Activated naive CD4-positive, alpha-beta T cell treated with anti-CD3 and anti-CD28 coated beads for 36 hours (primary cell): ENCODE measurements at places on chromosomes 4 and X. TPM values are rescaled to one million over a fixed set of nuclear protein-coding genes. Genes with fewer than 3 reads are reported as not detected.

GRCh38 chr4:79695848-79696247 is 287.8 kb upstream of the GK2 start:
- no peak overlapping the region for H3K27ac ChIP-seq
- no peak overlapping the region for H3K4me3 ChIP-seq
- H3K4me1 ChIP-seq = no peaks in the 10 kb centered on the region
- peaks cover 5% of the 10 kb centered on the region for H3K36me3 ChIP-seq
- peaks cover 10% of the 10 kb centered on the region for H3K27me3 ChIP-seq
- DNase-seq = no peak

DNA sequence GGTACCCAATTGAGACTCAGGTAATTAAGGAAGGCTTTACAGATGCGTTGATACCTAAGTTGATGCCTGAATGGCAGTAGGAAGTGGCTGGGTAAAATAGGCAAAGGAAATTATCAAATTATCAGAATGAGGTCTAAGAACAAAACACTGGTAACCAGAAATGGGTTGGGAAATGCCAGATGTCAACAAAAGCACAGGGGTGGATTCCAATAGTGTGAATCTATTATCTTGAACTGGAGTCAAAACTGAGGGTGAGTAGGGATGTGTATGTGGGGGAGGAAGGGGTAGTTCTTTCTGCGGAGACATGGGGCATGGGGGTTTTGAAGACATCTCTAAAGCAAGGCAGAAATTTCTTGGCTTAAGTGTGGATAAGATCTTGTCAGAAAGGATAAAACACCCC is 16.0 kb upstream of the SEPTIN6 start:
- H3K27me3 ChIP-seq = no peaks in the 10 kb centered on the region
- H3K36me3 ChIP-seq = no peaks in the 10 kb centered on the region
- H3K27ac ChIP-seq = no peak overlapping the region
- H3K4me3 ChIP-seq = no peak overlapping the region

The DUSP21 gene
- not detected for total RNA-seq

- H3K27me3 ChIP-seq = no peaks in the 10 kb centered on the region
- no peaks in the 10 kb centered on the region for H3K36me3 ChIP-seq
- H3K27ac ChIP-seq = no peak overlapping the region
- H3K4me1 ChIP-seq = no peaks in the 10 kb centered on the region
- DNase-seq = no peak
Measured at GRCh38 chr4:36665985-36666527, 384.6 kb downstream of the DTHD1 start.

GRCh38 chr4:152949930-152950329 is 13.8 kb downstream of the FHDC1 start:
- no peaks in the 10 kb centered on the region for H3K4me1 ChIP-seq
- H3K36me3 ChIP-seq = no peaks in the 10 kb centered on the region
- no peak overlapping the region for H3K4me3 ChIP-seq
- DNase-seq = no peak

- H3K36me3 ChIP-seq = peaks cover 8% of the 10 kb centered on the region
- no peak for DNase-seq
- no peak overlapping the region for H3K27ac ChIP-seq
- H3K4me3 ChIP-seq = no peak overlapping the region
Measured at GRCh38 chr4:53050361-53050774, 188.3 kb downstream of the RASL11B start.

The GSX2 gene
- not detected for total RNA-seq

The BST1 gene
- total RNA-seq = 0.96 TPM

DNA sequence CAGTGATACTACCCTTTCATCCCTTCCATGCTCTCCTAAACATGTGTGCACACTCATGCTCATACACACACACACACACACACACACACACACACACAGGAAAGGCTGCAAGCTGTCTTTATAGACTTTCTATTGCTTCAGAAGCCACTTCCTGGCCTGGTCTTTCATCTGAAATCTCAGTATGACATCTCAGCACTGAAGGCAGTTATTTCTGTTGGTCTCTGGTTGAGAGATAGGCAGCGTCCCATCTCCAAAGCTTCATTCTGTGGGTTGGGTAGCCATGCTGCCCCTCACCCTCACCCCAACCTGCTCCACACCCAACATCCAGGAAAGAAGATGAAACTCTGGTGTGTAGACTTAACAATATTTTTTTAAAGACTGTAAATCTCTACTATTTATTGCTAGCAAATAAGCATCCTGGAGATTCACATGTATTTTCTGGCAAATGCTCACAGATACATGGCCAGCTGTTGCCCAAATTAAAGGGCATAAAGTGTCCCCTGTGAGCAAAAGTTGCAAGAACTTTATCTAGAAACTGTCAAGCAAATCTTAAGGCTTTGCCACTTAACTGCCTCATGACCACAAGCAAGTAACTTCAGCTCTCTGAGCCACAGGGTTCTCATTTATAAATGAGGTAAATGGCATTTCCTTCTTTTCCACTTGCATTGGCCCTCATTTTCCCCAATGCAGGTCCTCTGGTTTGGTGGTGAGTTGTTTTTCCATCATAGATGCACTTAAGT is 189.8 kb upstream of the AFF2 start:
- peak; percentile 76 for DNase-seq
- H3K27me3 ChIP-seq = no peaks in the 10 kb centered on the region
- H3K36me3 ChIP-seq = no peaks in the 10 kb centered on the region
- peak overlapping the region; percentile 53 for H3K27ac ChIP-seq
- no peak overlapping the region for H3K4me3 ChIP-seq

DNA sequence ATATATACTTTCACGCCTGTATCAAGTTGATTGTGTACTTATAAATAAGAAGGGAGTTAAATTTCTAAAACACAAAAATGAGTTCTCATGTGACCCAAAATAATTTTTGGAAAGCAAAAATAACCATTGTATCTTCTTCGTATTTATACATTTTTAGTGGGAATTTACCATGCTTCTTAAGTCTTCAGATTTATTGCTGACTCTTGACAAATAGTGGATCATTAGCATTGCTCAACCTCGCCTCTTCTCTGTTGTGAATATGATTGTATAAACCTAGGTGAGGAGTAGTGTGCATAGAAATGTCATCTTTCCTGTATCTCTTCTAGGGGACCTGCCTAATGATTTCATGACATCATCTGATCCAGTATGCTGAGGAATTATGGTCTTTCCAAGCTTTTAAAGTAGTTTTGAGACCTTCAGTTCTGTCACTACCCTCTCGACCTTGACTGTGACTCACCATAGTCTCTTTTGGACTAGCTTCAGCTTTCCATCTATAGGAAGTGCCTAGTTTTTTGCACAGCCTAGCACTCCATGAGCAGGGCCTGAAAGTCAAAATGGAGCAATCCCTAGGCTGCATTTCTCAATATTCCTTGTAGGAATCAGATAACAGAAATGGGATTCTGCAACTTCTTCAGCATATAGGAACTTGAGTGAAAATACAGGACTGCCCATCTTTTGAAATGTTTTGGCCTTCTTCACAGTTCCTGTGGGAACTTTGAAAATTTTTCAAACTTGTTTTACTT is 157.6 kb downstream of the ARX start:
- no peak overlapping the region for H3K27ac ChIP-seq
- peaks cover 18% of the 10 kb centered on the region for H3K36me3 ChIP-seq
- no peak for DNase-seq
- no peaks in the 10 kb centered on the region for H3K4me1 ChIP-seq
- no peaks in the 10 kb centered on the region for H3K27me3 ChIP-seq

The ARHGAP24 gene
- not detected for total RNA-seq

DNA sequence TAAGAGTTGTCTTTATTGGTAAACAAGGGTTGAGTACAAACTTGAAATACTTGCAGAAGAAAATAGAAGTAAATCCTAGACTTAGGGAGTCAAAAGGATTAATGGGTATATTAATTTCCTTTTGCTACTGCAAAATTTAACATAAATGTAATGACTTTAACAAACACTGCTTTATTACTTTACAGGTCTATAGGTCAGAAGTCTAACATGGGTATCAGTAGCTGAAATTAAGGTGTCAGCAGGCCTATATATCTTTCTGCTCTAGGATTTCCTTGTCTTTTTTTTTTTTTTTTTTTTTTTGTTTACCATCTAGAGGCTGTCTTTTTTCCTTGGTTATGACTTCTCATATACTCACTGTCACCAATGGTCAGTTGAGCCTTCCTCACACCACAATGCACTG is 220.4 kb downstream of the GRID2 start:
- DNase-seq = no peak
- no peak overlapping the region for H3K4me3 ChIP-seq
- no peaks in the 10 kb centered on the region for H3K4me1 ChIP-seq

DNA sequence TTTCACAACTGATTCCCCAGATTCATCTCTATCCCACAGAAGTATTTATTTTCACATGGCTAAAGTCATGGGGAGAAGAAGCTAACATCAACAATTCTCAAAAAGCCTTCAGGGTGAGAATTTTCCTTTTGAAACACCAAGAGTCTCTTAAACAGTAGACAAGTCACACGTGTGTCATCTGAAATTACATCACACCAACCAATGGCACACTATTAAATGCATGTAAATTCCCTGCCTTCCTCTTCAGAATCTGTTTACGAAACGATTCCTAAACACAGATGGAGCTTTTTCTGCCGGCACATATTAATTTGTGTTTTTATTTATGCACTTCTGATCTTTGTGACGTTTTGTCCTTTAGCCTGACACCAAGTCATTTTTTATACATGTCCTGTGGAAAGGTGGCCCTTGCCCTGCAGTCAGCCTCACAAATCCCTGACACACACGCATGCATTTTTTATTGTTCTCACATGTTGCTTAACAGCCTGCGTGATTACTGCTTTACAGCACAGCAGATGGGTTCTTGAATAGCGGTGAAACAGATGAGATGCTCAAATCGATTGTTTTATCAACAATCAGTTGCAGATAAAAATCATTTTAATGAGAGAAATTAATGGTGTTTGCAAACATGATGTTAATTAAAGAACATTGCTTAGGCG is 735.9 kb upstream of the TENM3 start:
- no peak for DNase-seq
- H3K4me3 ChIP-seq = no peak overlapping the region
- H3K4me1 ChIP-seq = no peaks in the 10 kb centered on the region
- no peaks in the 10 kb centered on the region for H3K36me3 ChIP-seq
- H3K27me3 ChIP-seq = no peaks in the 10 kb centered on the region

DNA sequence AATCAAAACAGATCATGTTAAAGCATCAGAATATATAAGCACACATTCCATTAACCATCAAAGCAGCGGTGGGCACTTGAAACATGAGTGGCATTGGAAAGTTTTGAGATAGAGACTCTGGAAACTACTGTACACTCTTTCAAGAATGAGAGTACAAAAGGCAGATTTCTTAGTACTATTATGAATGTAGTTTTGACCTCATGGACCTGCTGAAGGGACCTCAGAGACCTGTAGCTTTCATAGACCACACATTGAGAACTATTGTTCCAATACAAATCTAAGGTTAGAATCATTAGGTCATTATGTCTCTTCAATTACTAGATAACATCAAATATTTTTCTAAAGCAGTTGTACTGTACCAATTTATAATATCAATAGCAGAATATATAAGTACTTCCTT is 283.6 kb downstream of the RPA4 start:
- H3K27ac ChIP-seq = no peak overlapping the region
- no peak for DNase-seq
- H3K4me3 ChIP-seq = no peak overlapping the region
- no peaks in the 10 kb centered on the region for H3K4me1 ChIP-seq
- H3K36me3 ChIP-seq = peaks cover 1% of the 10 kb centered on the region
- no peaks in the 10 kb centered on the region for H3K27me3 ChIP-seq

- no peaks in the 10 kb centered on the region for H3K36me3 ChIP-seq
- H3K4me1 ChIP-seq = peaks cover 12% of the 10 kb centered on the region
- DNase-seq = no peak
- H3K27me3 ChIP-seq = peaks cover 47% of the 10 kb centered on the region
- no peak overlapping the region for H3K27ac ChIP-seq
Measured at GRCh38 chr4:100187781-100188180, 2.5 kb downstream of the DDIT4L start.

- no peaks in the 10 kb centered on the region for H3K27me3 ChIP-seq
- H3K36me3 ChIP-seq = no peaks in the 10 kb centered on the region
- DNase-seq = no peak
- no peak overlapping the region for H3K27ac ChIP-seq
- no peaks in the 10 kb centered on the region for H3K4me1 ChIP-seq
Measured at GRCh38 chrX:13843150-13843721, 26.3 kb upstream of the GPM6B start.

The ATP7A gene
- total RNA-seq = 5.5 TPM

DNA sequence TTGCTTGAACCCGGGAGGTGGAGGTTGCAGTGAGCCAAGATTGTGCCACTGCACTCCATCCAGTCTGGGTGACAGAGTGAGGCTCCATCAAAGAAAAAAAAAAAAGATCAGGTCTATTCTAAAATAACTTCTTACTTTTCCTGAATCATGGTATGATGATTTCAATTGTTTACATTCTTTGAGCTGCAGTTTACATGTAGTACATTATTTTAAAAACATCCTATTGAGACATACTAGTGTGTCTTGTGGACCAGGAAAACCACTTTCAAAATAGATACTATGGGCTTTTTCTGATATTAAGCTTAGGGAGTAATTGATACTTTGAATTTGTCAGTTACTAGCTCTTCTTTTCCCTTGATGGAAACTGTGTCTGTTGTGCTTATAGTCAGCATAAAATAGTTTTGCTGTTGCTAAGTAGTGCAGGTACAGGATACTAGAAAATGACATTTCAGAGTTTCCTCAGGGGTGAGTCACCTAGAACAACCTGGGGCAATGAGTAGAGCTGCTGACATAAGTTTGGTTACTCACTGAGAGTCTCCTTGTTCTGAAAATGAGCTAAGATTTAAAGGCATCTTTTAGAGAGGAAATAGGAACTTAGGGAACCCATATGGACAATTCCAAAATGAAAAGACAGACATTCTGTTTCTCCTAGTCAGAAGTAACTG is 53.2 kb upstream of the C4orf54 start:
- no peaks in the 10 kb centered on the region for H3K36me3 ChIP-seq
- H3K27me3 ChIP-seq = peaks cover 7% of the 10 kb centered on the region
- H3K4me3 ChIP-seq = no peak overlapping the region

The RHOH gene
- total RNA-seq = 92.7 TPM

The PDE5A gene
- total RNA-seq = 0.41 TPM

GRCh38 chr4:94551643-94552564 is 100.2 kb downstream of the PDLIM5 start:
- H3K36me3 ChIP-seq = peaks cover 7% of the 10 kb centered on the region
- DNase-seq = no peak
- no peak overlapping the region for H3K27ac ChIP-seq
- no peaks in the 10 kb centered on the region for H3K4me1 ChIP-seq
- no peaks in the 10 kb centered on the region for H3K27me3 ChIP-seq
- H3K4me3 ChIP-seq = no peak overlapping the region

The TMPRSS11A gene
- total RNA-seq = not detected

DNA sequence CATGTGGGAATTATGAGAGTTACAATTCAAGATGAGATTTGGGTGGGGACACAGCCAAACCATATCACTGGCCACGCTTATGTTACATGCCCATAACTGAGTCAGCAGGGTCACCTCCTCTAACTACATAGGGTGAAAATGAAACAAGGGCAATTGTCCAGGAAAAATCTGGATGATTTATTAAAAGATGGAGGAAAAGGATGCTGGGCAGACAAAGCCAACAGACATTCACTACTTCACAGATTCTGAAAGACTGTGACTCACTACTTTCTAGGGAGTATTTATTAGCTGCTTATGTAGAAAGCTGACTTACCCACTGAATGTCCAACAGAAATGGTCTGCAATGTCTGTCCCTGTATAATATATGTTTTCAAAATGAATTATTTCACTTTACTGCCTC is 72.4 kb downstream of the APBB2 start:
- peaks cover 2% of the 10 kb centered on the region for H3K4me1 ChIP-seq
- no peak overlapping the region for H3K4me3 ChIP-seq
- peaks cover 2% of the 10 kb centered on the region for H3K27me3 ChIP-seq
- H3K27ac ChIP-seq = no peak overlapping the region
